ENCODE measurements at places on chromosomes 5 and 9. TPM values are rescaled to one million over a fixed set of nuclear protein-coding genes. Genes with fewer than 3 reads are reported as not detected.

Gene NOXA1
- not detected for total RNA-seq

Gene ACOT12
- not detected for total RNA-seq

Gene BNC2
- total RNA-seq: 8.9 TPM

Gene PRELID2
- total RNA-seq: 11.9 TPM

Gene TRAPPC13
- 15.7 TPM for total RNA-seq

Gene FER
- 13.7 TPM for total RNA-seq

All from mammary microvascular endothelial cell (primary cell).